ENCODE measurements at places on chromosomes 16 and 17. TPM values are rescaled to one million over a fixed set of nuclear protein-coding genes. Genes with fewer than 3 reads are reported as not detected.
A peak's percentile ranks its signal among the peaks of the same experiment; 100 is the strongest.

DNA sequence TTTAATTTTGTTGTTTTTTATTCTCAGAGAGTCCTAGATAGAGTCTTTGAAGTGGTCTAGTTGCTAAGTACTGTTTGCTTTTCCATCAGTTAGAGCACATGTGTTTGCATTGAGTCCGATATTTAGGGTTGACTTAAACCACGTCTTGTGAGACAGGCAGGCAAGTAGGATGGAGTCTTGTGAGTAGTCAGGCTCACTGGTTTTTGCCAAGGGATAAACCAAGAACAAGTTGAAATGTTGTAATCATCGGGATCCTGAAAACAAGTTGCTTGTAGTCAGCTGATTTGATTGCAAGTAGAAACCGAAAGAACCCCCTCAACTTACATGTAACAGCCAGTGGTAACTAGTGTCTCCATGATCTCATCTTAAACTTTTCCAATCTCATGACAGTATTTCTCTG, 17.2 kb downstream of the ATP6V0A1 start:
- H3K27ac ChIP-seq, result no peak overlapping the region
- H3K27me3 ChIP-seq, result no peaks in the 10 kb centered on the region
- H3K4me1 ChIP-seq, result no peaks in the 10 kb centered on the region
- no peak overlapping the region for H3K4me3 ChIP-seq
- H3K36me3 ChIP-seq, result peaks cover 5% of the 10 kb centered on the region

GRCh38 chr17:3877220-3877619, 15.6 kb downstream of the CAMKK1 start:
- H3K27me3 ChIP-seq, result no peaks in the 10 kb centered on the region
- no peaks in the 10 kb centered on the region for H3K4me1 ChIP-seq
- no peak for DNase-seq
- H3K36me3 ChIP-seq, result no peaks in the 10 kb centered on the region
- H3K4me3 ChIP-seq, result no peak overlapping the region
- no peak overlapping the region for H3K27ac ChIP-seq

- H3K36me3 ChIP-seq, result no peaks in the 10 kb centered on the region
- H3K27me3 ChIP-seq, result no peaks in the 10 kb centered on the region
- DNase-seq, result no peak
- no peak overlapping the region for H3K4me3 ChIP-seq
- peaks cover 2% of the 10 kb centered on the region for H3K4me1 ChIP-seq
- H3K27ac ChIP-seq, result no peak overlapping the region
These were observed 22.9 kb downstream of the SOCS1 start for GRCh38 chr16:11232852-11233726.

- peaks cover 2% of the 10 kb centered on the region for H3K4me1 ChIP-seq
- H3K36me3 ChIP-seq, result no peaks in the 10 kb centered on the region
- no peak for DNase-seq
These were observed 66.8 kb downstream of the RTN4RL1 start for GRCh38 chr17:1958134-1958881.

The ARL17B gene
- total RNA-seq, result 6.1 TPM

The DNAH9 gene
- not detected for total RNA-seq

The NOS2 gene
- not detected for total RNA-seq

DNA sequence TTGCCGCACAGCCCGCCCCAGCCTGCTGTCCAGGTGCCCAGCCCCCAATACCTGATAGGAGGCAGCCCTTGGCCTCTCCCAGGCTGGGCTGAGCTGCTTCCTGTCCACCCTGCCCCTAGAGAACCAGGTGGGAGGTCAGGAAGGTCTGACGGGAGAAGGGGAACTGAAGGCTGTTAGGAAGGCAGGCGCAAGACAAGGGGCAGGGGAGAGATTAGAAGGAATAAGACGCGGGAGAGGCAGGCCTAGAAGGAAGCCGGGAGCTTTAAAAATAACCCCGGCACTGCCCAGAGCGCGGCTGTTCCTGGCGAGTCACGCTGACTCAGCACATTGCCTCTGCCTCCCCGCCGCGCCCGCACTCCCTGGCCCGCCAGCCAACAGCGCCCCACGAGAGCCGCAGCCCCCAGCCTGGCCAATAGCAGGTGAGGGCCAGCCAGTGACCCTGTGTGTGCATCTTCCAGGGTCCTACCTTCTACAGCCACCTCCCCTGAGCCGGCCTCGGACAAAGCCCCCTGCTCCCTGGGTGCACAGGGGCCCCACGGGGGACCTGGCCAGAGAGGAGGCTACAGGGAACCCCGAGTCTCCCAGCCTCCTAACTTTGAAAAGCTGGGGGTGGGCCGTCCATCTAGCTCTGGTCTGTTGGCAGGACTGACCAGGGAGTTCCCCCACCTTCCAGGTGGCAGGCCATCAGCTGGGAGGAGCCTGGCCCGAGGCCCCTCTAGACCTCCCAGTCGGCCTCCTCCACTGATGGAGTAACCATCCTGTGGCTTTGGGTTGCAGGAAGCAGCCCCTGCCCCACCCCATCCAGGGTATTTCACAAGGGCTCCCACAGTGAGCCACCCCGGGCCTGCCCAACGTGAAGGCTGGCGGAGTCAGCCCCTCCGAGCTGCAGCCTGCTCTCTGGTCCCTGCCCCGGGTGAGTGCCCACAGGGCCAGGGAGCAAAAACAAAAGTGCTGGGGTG, 4.0 kb downstream of the MAFG start:
- H3K27ac ChIP-seq, result peak overlapping the region; percentile 83
- H3K36me3 ChIP-seq, result peaks cover 26% of the 10 kb centered on the region

- H3K27me3 ChIP-seq, result no peaks in the 10 kb centered on the region
- H3K27ac ChIP-seq, result no peak overlapping the region
- no peaks in the 10 kb centered on the region for H3K36me3 ChIP-seq
These were observed 154.5 kb downstream of the BCAS3 start for GRCh38 chr17:60832151-60832585.

All from fibroblast of lung (primary cell).